ENCODE measurements at places on chromosomes 11 and 22.

- peak; percentile 26 for DNase-seq
Observed at GRCh38 chr11:18765554-18765953, 26.0 kb downstream of the PTPN5 start.

DNA sequence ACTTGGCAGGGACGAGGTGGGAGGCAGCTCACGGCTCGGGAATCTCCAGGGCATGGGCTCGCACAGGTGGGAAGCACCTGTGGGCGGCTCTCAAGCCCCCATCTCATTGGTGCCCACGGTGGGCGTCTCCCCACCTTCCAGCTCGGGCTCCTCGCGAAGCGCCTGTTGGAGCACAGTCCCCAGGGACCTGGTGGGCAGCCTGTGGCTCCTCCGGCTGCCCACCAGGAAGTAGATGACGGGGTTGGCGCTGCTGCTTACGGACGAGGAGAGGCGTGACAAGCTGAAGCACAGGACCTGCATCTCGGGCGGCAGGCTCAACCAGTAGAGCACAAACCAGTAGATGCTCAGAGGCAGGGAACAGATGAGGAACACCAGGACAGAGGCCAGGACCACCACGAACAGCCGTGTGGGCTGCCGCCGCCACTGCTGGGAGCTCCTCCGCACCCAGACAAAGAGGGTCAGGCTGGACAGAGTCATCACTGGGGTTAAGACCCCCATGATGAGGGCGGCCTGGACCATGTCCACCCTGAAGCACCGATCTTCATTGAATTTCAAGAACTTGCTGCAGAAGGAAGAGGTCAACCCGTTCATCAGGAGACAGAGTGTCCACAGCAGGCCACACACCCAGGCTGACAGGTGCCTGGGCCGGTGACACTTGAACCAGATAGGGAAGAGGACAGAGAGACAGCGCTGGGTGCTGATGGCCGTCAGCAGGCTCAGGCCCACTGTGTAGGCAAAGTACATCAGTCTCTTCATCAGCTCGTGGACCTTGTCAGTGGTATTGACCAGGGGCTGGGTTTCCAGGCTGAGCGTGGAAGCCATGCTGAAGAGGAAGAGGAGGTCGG is 633 bp downstream of the MRGPRD start:
- no peak for DNase-seq

- peak; percentile 98 for DNase-seq
Observed at GRCh38 chr11:58770627-58771457, 39.1 kb upstream of the GLYAT start.

DNA sequence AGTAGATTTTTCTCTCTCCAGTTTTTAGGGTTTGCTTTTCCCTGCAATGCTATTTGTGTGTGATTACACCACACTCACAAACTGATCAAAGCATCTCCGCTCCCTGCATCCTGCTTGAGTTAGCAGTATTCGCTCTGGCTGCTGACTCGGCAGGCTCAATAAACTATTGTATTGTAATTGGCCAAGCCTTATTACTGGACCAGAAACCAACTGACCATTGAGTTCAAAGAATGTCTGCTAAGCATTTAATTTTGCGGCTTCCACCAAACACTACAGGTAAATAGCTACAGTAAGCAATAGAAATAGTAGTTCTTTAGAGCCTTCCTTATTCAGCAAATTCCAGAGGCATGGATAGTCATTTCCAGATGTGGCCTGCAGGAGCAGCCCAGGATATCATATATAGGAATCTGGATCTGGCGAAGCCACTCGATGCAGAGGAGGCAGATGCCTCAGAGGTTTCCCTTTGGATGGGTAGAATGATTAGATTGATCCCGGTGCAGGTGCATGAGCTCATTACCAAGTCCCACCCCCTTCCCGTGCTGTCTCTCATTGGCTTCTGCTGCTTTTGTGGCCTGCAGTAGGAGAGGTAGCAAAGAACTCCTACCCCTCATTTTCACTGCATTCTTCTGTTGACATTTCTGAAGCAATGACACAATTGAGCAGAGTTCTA is 77.3 kb downstream of the COMMD9 start:
- DNase-seq = no peak

GRCh38 chr22:43837666-43838065 is 24.6 kb downstream of the SULT4A1 start:
- no peak for DNase-seq

- DNase-seq = no peak
Observed at GRCh38 chr11:62957147-62957546, 27.6 kb downstream of the SLC22A6 start.

- peak; percentile 63 for DNase-seq
Observed at GRCh38 chr11:63445720-63446119, 45.2 kb downstream of the PLAAT5 start.

DNA sequence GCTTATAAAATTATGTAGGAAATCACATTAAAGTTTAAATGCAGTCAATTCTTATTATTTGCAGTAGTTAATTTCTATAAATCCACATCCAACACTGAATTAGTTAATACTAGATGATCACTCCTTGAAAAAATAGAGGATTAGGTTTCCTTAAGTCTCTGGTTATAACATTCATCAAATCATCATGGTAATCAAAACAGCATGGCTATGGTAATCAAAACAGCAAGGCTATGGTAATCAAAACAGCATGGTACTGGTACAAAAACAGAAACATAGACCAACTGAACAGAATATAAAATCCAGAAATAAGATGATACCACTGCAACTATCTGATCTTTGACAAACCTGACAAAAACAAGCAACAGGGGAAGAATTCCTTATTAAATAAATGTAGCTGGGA is 814.6 kb upstream of the CCDC179 start:
- no peak for DNase-seq
